ENCODE measurements at places on chromosomes 16 and 17. TPM values are rescaled to one million over a fixed set of nuclear protein-coding genes. Genes with fewer than 3 reads are reported as not detected.

GRCh38 chr16:88973007-88973410 lies 4.0 kb downstream of the CBFA2T3 start:
- DNase-seq: no peak

The LRRC46 gene
- total RNA-seq: not detected

- DNase-seq: peak; percentile 19
These were observed 5.6 kb upstream of the STX1B start for GRCh38 chr16:31016018-31016417.

The SNN gene
- 7.1 TPM for total RNA-seq

GRCh38 chr16:83717814-83718213 lies 90.0 kb upstream of the HSBP1 start:
- peak; percentile 95 for DNase-seq

- no peak for DNase-seq
These were observed 195.5 kb downstream of the RBFOX3 start for GRCh38 chr17:79415365-79415764.

GRCh38 chr17:40093580-40094201 lies 6.7 kb downstream of the NR1D1 start:
- no peak for DNase-seq

The TERB1 gene
- not detected for total RNA-seq

Measured in RPMI7951 (cell line).